ENCODE measurements at places on chromosomes 6 and 20.

DNA sequence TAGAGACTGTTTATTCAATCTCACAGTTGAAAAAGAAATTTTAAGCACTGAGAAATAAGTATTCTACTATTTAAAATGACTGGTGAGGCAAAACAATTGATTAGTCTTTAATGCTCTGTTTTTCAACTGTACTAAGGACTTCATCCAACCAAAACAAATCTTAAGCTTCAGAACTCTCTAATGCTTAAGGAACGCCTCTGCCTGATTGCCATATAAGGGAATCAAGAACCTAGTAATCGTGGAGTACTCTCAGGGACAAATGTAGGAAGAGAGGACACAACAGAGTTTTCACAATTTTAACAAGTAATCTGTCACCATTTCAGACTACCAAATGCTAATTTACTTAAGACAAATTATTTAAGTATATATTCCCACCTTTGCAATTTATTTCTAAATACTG is 16.1 kb downstream of the FBXO30 start:
- no peak for DNase-seq

GRCh38 chr20:52918311-52918710 is 53.8 kb upstream of the TSHZ2 start:
- no peak for DNase-seq

- peak; percentile 24 for DNase-seq
Observed at GRCh38 chr6:99746261-99746895, 139.7 kb downstream of the PRDM13 start.

- no peak for DNase-seq
Observed at GRCh38 chr6:167393731-167394130, 68.8 kb downstream of the TTLL2 start.

GRCh38 chr20:62583424-62583920 is 58.8 kb upstream of the SLCO4A1 start:
- no peak for DNase-seq

DNA sequence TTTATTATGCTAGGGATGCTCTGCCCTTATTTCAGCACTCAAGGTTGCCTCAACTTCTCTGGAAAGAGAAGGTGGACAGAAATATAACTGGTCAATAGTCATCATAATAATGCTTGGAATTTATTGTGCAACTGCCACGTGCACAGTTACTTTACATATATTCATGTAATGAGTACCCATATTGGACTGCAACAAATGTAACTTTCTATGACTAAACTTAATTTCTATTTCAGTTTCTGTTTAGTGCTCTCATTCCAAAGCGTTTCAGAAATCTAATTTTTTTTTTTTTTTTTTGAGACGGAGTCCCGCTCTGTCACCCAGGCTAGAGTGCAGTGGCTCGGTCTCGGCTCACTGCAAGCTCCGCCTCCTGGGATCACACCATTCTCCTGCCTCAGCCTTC is 28.3 kb upstream of the CD83 start:
- DNase-seq = no peak

- DNase-seq = no peak
Observed at GRCh38 chr6:139135578-139136545, 982 bp downstream of the HECA start.
